ENCODE measurements at places on chromosomes 4 and X.
A peak's percentile ranks its signal among the peaks of the same experiment; 100 is the strongest.

GRCh38 chr4:176780995-176781738 lies 11.6 kb downstream of the VEGFC start:
- DNase-seq, result no peak

GRCh38 chrX:283115-283845 lies 2.1 kb downstream of the PLCXD1 start:
- DNase-seq, result peak; percentile 90

GRCh38 chr4:11765849-11766453 lies 337.3 kb upstream of the HS3ST1 start:
- no peak for DNase-seq

- no peak for DNase-seq
These were observed 658 bp downstream of the SCOC start for GRCh38 chr4:140374130-140374477.

- DNase-seq, result no peak
These were observed 137.3 kb upstream of the ANXA10 start for GRCh38 chr4:167955006-167955405.

DNA sequence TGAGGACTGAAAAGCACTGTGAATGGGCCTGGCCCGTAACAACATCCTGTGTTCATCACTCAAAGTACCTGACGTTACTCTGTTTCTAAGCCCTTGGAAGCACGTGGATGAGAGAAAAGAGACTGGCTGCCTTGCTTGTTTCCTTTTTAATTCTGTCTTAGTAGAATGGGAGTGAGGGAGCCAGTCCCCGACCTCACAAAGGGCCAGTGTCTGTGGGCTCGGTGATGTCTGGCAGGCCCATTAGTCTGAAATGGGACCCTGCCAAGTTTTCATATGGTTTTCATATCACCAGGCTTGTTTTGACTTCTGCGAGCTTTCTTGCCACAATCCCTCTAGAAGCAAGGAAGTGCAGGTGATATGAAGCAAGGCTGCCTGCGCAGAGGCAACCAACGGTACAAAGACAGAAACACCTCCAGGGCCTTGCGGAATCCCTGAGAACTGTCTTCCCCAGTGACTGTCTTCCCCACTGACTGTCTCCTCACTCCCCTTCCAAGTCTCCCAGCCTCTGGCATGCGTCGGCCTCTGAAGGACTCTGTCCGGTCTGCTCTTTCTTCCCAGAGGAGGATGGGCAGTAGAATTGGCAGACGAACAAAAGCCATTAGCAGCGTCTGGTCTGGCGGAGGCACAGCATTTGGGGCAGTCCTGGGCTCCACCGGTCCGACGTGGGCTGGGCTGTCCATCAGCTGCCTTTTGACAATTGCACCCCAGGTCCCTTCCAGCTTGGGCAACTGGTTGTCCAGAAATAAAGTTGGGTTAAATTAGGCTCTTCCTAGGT lies 20.2 kb upstream of the RASL11B start:
- DNase-seq, result no peak

GRCh38 chr4:176769514-176769913 lies 23.2 kb downstream of the VEGFC start:
- DNase-seq, result no peak

GRCh38 chr4:71217688-71218087 lies 121.1 kb upstream of the SLC4A4 start:
- no peak for DNase-seq

DNA sequence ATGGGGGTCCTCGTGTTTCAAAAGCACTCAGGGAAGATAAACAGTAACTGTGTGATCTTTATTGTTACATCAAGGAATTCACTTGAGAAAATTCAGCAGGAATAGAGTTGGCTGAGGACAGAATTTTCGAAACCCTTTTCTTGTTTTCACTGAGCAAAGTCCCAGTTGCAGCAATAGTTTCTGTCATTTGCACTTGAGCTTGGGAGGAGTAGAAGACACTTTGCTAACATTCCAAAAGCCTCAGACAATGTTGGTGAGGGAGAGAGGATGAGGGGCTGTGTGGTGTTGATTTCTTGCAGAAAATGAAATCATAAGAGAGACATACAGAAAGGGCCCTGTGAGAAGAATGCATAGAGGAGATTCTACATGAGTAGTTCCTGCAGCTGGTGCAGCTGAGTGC lies 151.9 kb upstream of the DIPK2B start:
- DNase-seq, result no peak

DNA sequence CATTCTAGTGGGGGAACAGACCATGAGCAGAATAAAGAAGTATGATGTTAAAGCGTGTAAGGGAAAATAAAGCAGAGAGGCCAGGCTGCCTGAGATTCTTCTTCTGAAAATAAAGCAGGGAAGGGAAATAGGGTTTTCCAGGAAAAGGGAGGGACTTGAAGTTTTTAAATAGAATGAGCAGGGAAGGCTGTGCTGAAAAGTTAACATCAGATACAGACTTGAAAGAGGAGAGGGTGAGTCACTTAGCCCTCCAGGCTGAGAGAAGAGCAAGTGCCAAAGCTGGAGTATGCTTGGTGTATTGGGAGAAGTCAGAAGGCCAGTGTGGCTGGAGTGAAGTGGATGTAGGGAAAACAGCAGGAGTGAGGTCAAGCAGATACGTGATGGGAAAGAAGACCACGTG lies 10.0 kb upstream of the PLK4 start:
- no peak for DNase-seq

- no peak for DNase-seq
These were observed 18.3 kb upstream of the ADAMTS3 start for GRCh38 chr4:72587334-72587733.

GRCh38 chr4:186778134-186778533 lies 54.5 kb upstream of the FAT1 start:
- no peak for DNase-seq

DNA sequence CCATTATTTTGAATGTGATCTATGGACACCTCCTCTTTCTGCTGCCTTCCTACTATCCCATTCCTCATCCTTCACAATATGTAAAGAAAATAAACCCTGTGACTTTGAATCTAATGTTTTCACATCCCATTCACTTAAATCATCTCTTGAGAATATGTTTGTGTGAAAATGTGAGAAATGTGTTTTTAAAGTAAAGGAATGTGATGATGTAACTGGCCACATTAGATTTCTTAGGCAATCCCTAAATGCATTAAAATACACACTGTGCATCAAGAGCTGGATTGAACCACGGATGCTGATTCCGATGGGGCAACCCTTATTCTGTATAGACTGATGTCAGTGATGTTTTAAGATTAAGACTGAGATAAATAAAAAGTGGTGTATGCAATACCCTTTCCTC lies 558.9 kb upstream of the TENM3 start:
- DNase-seq, result no peak

GRCh38 chrX:146173742-146174141 lies 356.1 kb downstream of the SLITRK2 start:
- no peak for DNase-seq

DNA sequence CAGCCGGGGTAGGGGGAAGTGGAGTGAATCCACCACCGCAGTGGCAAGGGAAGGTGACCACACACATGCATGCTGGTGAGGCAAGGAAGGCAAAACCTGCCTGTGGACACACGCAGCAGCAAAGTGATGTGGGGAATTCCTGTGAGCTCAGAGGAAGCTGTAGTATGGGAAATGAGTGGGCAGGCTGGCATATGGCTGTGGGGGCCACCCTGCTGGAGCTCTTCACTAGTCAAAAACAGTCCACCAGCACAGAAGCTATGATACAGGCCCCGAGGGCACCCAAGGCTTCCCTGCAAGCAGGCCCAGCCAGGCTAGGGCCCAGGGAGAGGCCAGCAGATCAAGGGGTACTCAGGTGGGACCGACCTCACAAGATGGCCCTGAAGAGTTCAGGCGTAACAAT lies 239.1 kb downstream of the CHM start:
- DNase-seq, result no peak

DNA sequence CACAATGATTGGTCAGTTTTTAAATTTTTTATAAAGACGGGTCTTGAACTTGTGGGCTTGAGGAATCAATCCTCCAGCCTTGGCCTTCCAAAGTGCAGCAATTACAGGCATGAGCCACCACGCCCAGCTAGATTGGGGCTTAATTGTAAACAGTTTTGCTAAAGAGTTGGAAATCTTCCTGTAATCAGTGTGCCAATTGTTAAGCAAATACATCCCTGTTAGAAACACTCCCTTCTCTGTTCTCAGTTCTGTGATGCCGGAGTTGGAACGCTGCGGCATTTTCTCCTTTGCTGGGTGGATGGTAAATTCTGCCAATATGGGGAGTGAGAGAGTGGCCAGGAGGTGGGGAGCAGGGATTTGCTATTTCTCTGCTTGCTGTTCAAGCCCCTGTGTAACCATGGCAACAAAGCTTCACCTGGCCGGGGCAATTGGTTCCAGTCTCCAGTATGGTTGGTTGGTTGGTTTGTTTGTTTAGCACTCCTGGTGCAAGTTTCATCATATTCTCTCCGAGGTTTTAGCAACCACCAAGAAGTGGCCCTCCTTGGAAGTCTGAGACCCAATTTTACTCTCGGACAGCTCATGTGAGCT lies 3.0 kb upstream of the SPATA4 start:
- no peak for DNase-seq

DNA sequence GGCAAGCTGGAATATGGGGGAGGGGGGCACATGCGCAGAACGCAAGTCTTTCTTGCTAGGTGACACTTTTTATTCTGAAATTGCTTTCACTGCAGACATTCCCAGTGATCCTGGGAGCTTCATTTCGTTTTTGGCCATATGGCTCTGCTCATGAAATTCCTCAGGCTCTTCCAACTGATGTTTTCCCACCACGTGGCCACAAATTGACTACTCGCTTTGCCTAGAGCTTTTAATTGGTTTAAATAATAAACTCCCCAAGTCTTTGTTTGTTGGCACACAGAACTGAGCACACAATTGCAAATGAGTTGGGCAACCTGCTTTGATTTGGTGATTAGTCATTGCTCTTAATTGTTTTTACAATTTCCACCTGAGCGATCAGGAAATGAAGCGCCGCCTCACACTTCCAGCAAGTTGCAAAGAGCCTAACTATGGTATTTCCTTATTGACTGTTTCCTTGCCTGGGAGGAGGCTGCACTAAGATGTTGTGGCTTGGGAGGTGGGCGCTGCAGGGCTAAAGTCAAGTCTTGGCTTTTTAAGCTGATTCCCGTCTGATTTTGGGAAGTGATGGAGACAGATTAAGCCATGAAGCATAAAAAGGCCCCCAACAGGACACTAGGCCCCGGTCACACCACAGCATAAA lies 282.5 kb downstream of the ZIC3 start:
- no peak for DNase-seq

DNA sequence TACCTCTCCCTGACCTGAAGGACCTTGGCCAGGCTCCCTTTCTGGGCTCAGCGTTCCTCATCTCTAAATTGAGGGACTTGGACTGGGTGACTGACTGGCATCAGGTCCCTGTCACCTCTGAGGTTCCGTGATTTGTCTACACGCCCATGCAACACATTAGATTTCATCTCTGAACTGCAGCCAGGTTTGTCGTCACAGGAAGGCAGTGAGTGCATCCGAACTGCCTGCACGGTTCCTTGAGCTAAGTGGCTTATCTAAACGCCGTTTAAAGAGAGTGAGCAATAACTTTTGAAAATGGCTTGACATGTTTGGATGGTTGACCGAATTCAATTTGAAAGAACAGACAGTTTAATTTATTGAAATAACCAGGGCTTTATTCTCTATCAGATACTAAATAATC lies 70.1 kb downstream of the PCYT1B start:
- DNase-seq, result no peak

- no peak for DNase-seq
These were observed 23.2 kb upstream of the AMELX start for GRCh38 chrX:11269996-11270395.

- DNase-seq, result no peak
These were observed 12.8 kb upstream of the ASMTL start for GRCh38 chrX:1465286-1466231.

DNA sequence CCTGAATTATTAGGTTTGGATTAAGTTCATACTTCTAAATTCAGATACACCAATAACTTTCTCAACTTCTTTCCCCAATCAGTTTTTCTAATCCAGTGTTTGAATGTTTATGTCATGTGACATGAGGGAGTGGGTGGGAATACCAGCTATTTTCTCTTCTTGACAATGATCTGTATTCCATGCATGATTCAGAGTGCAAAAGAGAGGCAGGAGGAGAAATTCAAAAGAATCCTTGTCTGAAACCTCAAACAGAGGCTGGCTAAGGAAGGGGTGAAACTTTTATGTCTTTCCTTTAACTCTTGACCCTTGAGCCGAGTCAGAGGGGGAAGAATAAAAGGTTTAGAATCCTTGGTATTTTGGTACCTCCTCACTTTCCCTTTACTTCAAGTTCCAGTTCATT lies 544.7 kb downstream of the SPRY1 start:
- DNase-seq, result no peak

DNA sequence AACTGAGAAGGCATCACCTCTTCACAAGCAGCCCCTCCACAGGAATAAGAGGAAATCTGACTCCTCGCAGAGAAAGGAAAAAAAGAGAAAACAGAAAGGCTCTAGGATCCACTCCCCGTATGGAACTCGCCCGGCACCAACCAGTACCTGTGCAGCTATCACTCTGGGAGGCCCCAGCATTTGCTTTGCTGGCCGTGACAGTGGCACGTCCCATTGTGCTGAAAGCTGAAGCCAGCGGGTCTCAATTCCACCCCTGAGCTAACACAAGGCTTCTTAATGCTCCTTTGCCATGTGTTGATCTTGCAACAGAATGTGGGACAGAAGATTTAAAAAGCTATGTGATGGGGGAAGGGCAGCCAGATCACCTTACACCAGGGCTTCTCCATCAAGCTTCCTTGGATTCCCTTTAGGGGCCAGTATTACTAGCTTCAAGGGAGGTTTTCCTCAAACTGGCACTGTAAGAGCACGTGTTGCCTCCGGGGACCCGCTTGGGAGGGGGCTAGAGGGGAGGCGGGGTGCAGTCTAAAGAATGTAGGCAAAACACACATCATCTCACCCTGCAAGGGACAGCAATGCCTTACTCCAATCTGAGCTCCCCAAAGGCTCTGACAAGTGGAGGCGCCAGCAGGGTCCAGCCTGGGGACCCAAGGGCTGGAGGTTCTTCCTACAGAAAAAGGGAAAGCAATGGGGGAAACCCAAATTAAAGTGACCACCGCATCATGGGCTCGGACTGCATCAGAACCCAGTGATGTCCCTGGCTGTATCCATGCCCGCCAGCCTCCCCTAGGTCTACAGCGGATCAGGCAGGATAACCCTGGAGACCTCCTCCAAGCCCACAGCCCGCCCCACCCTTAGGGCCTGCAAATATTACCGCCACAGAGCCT lies 1.2 kb downstream of the USP46 start:
- DNase-seq, result no peak

Measured in stimulated activated CD8-positive, alpha-beta memory T cell treated with anti-CD3 and anti-CD28 coated beads, Interleukin-15, amount 100 ng/mL, for 4 hours (primary cell).